ENCODE measurements at places on chromosomes 7 and 10. TPM values are rescaled to one million over a fixed set of nuclear protein-coding genes. Genes with fewer than 3 reads are reported as not detected.

- no peak for DNase-seq
These were observed 13.4 kb downstream of the LRRC18 start for GRCh38 chr10:48926255-48926654.

GRCh38 chr7:134333943-134334342 lies 17.2 kb upstream of the SLC35B4 start:
- DNase-seq = no peak

FGL2 gene
- 1.9 TPM for total RNA-seq

ELN gene
- total RNA-seq = not detected
